Activated T-helper 1 cell treated with anti-CD3 and anti-CD28 coated beads, Interleukin-2, amount 50 U/mL, for 16 hours (primary cell): ENCODE measurements at places on chromosomes 13 and 19.

DNA sequence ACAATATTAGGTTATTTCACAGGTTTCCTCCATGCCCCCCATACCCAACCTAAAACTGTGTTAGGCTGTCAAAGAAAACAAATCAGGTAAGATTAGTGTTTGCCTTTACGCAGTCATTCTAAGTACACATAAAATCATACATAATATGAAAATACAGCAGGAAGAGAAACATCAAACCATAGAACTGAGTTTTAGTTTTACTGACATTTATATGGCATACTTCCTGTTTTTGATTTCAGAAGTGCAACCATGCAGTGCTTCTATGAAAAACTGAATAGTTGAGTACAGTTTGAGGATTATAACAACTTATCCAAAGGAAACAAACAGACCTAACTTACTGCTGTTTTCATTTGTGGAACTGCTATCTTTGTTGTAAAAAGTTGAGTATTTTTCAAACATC is 91.3 kb downstream of the KCNRG start:
- DNase-seq, result no peak

- no peak for DNase-seq
Measured at GRCh38 chr19:1468821-1469254, 10.2 kb downstream of the C19orf25 start.

GRCh38 chr19:4019578-4019977 is 12.0 kb downstream of the PIAS4 start:
- no peak for DNase-seq

GRCh38 chr13:60893801-60894200 is 496.8 kb downstream of the TDRD3 start:
- no peak for DNase-seq

DNA sequence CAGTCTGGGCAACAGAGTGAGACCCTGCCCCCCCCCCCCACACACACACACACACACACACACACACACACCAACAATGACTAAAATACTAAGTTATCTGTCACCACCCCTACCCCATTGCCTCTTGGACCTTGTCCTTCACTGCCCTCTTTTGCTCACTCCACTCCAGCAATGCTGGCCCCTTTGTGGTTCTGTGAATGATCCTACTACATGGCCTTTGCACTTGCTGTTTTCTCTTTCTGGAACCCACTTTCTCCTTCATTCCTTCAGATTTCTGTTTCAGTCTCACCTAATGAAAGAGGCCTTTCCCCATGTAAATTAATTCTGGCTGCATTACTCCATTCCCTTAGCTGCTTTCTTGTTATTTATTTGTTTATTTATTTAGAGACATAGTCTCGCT is 2.5 kb upstream of the SAMD4B start:
- no peak for DNase-seq

- DNase-seq, result no peak
Measured at GRCh38 chr13:20980430-20980829, 77.9 kb upstream of the XPO4 start.

- no peak for DNase-seq
Measured at GRCh38 chr19:49004964-49005614, 11.4 kb downstream of the RUVBL2 start.

DNA sequence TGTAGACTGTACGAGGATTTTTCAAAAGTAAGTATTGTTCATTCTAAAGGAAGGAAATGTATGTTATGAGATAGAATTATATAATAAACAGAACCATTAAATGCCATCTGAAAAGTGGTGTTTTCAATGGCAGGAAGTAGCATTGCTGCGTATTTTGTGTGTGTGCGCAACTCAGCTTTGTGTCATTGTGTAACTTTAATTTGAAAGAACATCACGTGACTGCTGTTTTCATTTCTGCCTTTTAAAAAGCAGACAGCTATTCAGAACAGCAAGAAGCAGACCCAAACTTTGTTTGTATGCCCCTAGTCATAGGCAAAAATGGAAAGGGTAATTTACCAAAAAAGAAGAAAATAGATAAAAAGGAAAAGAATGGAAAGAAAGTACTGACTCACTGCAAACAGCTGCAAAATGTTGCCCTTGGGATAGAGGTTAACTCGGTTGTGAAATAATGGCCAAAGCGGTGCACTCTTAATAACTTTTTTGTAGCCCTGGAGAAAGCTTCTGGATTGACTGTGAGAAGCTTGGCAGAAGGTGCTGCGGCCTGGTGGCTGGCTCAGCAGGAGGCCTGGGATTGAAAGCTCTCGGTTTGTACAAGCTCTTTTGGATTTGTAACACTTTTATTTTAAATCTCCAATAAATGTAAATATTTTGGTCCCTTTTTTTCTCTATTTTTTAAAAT is 97.3 kb downstream of the GGACT start:
- DNase-seq, result no peak

- DNase-seq, result no peak
Measured at GRCh38 chr13:94859278-94859691, 146.9 kb upstream of the SOX21 start.

GRCh38 chr19:44549507-44549906 is 20.0 kb upstream of the CEACAM20 start:
- DNase-seq, result no peak

DNA sequence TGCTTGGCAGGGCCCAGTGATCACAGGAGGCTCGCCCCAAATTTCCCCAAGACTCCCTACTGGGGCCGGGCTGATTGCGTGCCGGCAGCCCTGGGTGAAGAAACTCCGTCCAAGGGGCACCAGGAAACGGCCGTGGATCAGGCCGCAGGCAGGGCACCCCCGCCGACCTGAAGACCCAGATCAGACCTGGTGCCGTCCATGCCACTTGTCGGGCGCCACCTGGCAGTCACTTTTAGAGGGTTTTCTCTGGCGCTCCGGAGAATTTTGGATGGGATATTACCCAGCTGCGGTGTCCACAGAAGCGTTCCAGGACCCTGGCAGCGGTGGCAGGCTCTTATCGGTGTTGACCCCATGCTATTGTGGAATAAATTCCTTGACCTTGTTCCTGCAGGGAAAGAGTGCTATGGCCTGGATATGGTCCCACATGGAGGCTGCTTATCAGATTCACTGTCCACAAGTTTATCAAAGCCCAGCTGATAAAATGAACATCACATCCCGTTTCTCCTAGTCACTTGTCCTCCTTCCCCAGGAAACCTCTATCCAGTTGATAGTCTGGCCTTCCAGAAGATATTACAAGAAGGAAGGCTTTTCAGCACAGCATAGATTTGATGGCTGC is 38.2 kb downstream of the IGFL2 start:
- DNase-seq, result no peak

GRCh38 chr13:73337532-73337931 is 278.7 kb downstream of the KLF5 start:
- DNase-seq, result no peak

GRCh38 chr19:2549701-2550191 is 73.8 kb downstream of the GADD45B start:
- no peak for DNase-seq

- no peak for DNase-seq
Measured at GRCh38 chr13:23928985-23929384, 31.7 kb upstream of the C1QTNF9B start.

GRCh38 chr19:33437821-33438671 is 64.5 kb downstream of the CEBPG start:
- DNase-seq, result no peak

GRCh38 chr19:1227304-1228054 is 10.3 kb downstream of the CBARP start:
- no peak for DNase-seq

- DNase-seq, result no peak
Measured at GRCh38 chr13:105997581-105998550, 537.6 kb downstream of the EFNB2 start.

DNA sequence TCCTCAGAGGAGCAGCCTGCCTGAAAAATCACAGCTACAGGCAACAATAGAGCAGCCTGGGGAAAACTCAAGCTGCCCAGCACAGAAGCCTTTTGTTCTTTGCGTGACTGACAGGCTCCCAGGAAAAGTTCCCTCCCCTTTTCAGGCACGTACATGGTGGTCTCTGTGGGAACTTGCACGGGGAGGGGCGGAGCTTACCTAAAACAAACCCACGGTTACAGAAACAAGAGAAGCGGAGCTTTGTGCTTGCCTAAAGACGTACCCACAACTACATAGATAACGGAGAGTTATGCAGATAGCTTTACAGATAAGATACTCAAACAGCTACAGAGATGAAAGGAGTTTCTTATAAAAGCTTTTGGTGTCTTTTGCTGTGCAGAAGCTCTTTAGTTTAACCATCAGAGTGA is 11.4 kb downstream of the ETFB start:
- DNase-seq, result no peak

DNA sequence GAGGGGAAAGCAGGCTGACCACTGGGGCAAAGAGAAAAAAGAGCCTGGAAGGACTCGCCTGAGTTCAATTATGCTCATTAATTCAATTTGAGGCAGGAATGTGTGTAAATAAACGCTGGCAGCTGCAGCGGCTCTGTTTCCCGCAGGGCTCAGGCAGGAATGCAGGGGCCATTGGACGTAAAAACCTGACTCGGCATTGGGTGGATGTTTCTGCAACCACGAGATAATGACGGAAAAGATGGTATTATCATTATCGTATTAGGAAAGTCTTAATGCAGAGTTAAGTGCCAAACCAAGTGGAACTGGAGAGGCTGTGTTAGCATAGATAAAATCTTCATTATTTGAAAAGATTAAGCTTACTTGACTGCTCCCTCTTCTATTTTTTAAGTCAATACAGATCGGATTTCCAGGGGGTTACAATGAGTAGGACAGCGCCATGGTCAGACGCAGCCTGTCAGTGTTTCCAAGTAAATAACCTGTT is 169.8 kb downstream of the SHISA2 start:
- DNase-seq, result no peak

- no peak for DNase-seq
Measured at GRCh38 chr13:40790154-40790616, 774 bp downstream of the SLC25A15 start.

DNA sequence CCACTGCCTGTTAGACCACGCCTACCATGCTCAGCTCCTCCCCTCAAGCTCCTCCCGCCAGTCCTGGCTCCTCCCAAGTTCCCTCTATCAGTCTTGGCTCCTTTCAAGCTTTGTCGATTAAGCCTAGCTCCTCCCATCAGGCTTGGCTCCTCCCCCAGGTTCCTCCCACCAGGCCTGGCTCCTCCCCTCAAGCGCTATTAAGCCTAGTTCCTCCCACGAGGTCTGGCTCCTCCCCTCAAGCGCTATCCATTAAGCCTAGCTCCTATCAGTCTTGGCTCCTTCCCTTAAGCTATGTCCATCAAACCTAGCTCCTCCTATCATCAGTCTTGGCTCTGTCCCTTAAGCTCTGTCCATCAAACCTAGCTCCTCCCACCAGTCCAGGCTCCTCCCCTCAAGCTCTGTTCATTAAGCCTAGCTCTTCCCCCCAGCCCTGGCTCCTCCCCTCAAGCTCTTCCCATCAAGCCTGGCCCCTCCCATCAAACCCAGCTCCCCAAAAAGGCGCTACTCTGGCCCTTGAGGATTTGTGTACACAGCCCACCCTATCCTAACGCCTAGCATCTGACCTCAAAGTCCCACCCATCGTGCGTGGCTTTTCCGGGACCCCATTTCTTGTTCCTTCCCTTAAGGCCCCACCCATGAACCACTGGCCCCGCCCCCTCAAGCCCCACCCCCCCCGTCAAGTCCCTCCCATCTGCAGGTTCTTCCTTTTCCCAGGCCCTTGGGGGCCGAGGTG is 10.0 kb downstream of the CAMSAP3 start:
- no peak for DNase-seq

- no peak for DNase-seq
Measured at GRCh38 chr13:113350065-113350937, 13.6 kb downstream of the GRTP1 start.

- no peak for DNase-seq
Measured at GRCh38 chr13:36837354-36838092, 18.5 kb downstream of the RFXAP start.

GRCh38 chr13:106233134-106233735 is 302.2 kb downstream of the EFNB2 start:
- no peak for DNase-seq

- no peak for DNase-seq
Measured at GRCh38 chr19:31613683-31614219, 264.5 kb upstream of the TSHZ3 start.

DNA sequence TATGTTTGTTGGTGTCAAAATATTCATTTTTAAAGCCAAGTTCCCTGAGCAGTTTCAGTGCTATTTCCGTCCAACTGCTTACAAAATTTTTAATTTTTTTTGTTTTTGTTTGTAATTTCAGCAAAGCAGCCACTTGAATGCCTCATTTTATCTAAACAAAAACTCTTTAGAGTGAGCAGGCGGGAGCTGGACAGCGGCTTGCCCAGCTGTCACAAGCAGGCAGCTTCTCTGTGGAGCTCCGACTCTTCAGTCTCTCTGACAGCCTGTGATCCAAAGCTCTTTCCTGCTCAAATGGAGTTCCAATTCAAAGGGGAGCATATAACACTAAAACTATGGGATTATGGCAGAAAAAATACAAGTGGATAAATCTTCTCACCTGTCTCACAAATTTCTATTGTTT is 618.3 kb upstream of the PCDH20 start:
- DNase-seq, result no peak
